Prostate gland (tissue), 2 donors: ENCODE measurements at places on chromosomes 5 and 9. TPM values are rescaled to one million over a fixed set of nuclear protein-coding genes. Genes with fewer than 3 reads are reported as not detected.

ZNF367 gene
- total RNA-seq = 5.5 TPM

LCP2 gene
- 11.3 TPM for total RNA-seq

PTPRD gene
- 5.8 TPM for total RNA-seq

BTNL3 gene
- total RNA-seq = 1.6 TPM

SLC27A6 gene
- 25.3 TPM for total RNA-seq

NTMT1 gene
- total RNA-seq = 53.7 TPM

DNA sequence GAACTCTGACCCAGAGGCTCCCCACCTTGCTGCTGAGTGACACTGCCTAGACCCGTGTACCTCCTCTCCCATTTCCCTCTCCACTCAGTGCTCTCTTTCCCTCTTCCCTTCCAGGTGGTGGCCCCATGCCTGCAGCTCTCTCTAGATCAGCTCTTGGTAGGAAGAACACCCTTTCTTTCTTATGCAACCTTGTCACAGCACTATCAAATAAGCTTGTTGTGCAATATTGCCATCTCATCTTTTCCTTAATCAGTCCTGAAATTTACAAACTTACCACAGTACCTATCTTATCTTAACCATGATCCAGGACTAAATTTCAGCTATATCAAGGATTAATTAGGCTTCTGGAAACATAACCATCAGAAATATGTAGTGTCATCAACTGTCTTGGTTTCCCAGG is 88.6 kb downstream of the ZFAND5 start:
- H3K27ac ChIP-seq = no peak overlapping the region
- no peaks in the 10 kb centered on the region for H3K4me1 ChIP-seq
- no peak overlapping the region for H3K4me3 ChIP-seq
- H3K27me3 ChIP-seq = no peaks in the 10 kb centered on the region

DNA sequence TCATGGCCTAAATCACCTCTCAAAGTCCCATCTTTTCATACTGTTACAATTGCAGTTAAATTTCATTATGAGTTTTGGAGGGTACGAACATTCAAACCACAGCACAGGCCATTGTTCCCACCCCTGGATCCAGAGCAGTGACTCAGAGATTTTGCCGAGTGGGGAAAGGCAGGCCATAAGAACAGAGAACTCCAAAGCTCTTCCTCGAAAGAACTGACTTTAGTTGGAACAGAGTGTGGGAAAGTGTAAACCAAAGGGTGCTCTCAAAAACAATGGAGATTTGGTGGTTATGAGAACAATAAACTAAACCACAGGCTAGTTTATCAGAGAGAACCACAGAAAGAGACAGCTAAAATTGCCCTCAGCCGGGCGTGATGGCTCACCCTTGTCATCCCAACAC is 19.4 kb upstream of the GRPEL2 start:
- no peaks in the 10 kb centered on the region for H3K27me3 ChIP-seq
- DNase-seq = no peak
- H3K36me3 ChIP-seq = no peaks in the 10 kb centered on the region
- no peaks in the 10 kb centered on the region for H3K4me1 ChIP-seq

- no peaks in the 10 kb centered on the region for H3K4me1 ChIP-seq
- DNase-seq = no peak
- no peak overlapping the region for H3K4me3 ChIP-seq
- H3K27me3 ChIP-seq = no peaks in the 10 kb centered on the region
- H3K36me3 ChIP-seq = no peaks in the 10 kb centered on the region
Observed at GRCh38 chr5:39360471-39361111, 3.7 kb downstream of the C9 start.

DNA sequence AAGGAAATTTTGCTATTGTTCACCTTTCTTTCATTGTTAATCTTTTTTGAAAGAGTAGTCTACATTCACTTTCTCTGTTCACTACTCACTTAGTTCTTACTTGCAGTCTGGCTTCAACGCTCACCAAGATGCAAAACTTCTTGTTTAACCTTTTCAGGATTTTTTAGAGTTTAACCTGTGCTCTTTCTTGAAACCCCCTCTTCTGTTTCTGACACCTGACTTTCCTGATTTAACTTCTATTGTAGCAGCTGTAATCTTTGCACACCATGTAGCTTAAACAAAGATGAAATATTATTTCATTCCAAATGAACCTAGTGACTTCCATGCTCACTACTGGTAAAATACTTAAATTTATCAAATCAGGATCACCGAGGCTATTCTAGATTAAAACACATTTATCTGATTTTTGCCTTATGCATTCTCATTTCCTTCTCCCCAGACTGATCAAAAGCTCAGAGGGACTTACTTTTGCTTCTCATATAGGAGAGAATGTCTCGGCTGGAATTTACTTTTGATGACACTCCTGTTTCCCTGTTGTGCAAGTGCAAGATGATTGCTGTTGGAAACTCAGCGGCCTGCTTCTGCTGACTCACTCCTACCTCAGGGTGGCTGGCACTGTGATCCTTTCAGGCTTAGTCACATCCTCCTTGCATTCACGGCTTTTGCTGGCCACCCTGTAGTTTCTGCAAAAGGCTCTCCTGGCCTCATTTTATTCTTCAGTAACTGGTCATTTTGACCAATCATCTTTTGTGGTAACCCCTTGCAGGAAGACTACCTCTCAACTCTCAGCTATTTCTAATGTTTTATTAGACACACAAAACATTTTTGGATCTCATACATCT is 109.3 kb upstream of the IFNE start:
- H3K27ac ChIP-seq = no peak overlapping the region
- no peak overlapping the region for H3K4me3 ChIP-seq
- H3K27me3 ChIP-seq = no peaks in the 10 kb centered on the region
- H3K4me1 ChIP-seq = no peaks in the 10 kb centered on the region
- DNase-seq = peak; percentile 26

- no peak overlapping the region for H3K4me3 ChIP-seq
- no peak for DNase-seq
- H3K27me3 ChIP-seq = no peaks in the 10 kb centered on the region
- no peaks in the 10 kb centered on the region for H3K36me3 ChIP-seq
Observed at GRCh38 chr5:98721231-98721928, 52.1 kb upstream of the RGMB start.
